Stimulated activated CD8-positive, alpha-beta memory T cell treated with anti-CD3 and anti-CD28 coated beads, Interleukin-4, amount 100 ng/mL, for 24 hours (primary cell): ENCODE measurements at places on chromosomes 11 and 22.

DNA sequence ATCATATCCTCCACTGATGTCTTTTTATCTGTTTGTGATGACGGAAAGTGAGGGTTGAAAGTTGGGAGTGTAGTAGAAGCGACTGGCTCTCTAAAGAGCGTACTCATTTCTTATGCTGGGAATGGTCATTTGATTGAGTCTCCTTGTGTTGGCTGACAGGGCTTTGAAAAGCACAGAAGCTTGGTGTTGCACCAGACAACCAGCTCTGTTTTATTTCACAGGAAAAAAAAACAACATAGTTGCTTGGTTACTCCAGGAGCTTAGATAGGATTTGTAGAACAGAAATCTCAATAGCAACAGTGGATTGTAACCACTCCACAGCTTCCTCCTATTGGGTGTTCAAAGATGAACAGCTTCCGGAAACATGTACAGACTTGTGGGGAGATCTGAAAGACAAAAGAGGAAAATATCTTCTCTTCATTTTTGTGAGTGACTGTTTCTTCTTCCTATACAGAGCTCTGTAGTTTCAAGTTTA is 2.7 kb downstream of the RBM14 start:
- no peak for DNase-seq

- no peak for DNase-seq
These were observed 371.6 kb downstream of the CADM1 start for GRCh38 chr11:115132436-115133228.

DNA sequence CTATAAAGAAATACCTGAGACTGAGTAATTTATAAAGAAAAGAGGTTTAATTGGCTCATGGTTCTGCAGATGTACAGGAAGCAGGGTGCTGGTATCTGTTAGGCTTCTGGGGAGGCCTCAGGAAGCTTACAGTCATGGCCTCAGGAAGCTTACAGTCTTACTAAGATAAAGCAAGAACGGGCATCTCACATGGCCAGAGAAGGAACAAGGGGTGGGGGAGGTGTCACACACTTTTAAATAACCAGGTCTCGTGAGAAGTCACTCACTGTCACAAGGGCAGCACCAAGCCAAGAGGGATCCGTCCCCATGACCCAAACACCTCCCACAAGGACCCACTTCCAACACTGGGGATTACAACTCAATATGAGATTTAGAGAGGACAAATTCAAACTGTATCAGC is 192.8 kb upstream of the B3GAT1 start:
- DNase-seq: no peak

DNA sequence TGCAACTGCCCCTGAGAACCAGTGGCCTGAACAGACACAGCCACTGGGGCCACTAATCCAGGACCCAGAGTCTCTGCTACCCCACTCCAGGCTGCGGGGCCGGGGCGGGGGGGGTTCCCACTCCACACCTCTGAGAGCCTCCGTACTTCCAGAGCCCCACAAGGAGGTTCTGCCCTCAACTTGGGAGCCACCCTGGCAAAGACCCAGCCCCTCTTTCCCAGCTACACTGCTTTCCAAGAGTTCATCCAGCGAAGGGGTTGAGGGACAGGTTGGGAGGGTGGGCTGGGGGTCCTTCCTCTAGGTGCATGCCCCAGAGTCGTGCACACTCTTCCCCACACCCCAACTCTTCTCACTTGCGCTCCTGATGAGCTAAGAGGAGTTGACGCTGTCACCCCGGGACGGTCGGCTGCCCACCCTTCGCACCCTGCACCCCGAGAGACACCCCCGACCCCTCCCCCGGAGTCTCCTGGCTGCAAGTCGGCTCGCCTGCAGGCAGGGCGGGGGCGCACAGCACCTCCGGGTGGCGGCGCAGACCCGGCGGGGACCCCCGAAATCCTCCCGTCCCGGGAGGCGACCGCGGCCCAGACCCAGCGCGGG is 531 bp downstream of the RAB3IL1 start:
- DNase-seq: no peak

GRCh38 chr11:124176925-124177715 is 6.0 kb upstream of the OR10D3 start:
- no peak for DNase-seq

GRCh38 chr11:46036969-46037368 is 84.3 kb downstream of the PHF21A start:
- no peak for DNase-seq

GRCh38 chr11:100799445-100799844 is 112.4 kb downstream of the ARHGAP42 start:
- DNase-seq: no peak

DNA sequence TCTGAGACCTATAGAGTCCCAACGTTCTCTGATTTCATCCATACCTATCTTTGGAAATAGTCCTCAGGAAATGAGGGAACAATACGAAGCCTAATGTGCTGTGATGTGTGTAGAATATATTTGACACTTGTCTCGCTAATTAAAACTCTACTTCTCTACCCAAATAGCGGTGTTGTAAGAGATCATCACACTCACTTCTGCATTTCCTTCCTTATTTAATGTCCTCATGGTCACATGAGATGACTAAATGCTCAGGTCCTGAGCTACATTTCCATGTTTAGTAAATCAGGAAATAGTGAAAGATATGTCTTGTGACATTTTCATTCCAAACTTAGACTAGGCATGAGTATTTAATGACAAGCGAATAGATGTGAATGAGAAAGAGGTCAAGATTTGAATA is 112.3 kb downstream of the MAML2 start:
- DNase-seq: no peak

DNA sequence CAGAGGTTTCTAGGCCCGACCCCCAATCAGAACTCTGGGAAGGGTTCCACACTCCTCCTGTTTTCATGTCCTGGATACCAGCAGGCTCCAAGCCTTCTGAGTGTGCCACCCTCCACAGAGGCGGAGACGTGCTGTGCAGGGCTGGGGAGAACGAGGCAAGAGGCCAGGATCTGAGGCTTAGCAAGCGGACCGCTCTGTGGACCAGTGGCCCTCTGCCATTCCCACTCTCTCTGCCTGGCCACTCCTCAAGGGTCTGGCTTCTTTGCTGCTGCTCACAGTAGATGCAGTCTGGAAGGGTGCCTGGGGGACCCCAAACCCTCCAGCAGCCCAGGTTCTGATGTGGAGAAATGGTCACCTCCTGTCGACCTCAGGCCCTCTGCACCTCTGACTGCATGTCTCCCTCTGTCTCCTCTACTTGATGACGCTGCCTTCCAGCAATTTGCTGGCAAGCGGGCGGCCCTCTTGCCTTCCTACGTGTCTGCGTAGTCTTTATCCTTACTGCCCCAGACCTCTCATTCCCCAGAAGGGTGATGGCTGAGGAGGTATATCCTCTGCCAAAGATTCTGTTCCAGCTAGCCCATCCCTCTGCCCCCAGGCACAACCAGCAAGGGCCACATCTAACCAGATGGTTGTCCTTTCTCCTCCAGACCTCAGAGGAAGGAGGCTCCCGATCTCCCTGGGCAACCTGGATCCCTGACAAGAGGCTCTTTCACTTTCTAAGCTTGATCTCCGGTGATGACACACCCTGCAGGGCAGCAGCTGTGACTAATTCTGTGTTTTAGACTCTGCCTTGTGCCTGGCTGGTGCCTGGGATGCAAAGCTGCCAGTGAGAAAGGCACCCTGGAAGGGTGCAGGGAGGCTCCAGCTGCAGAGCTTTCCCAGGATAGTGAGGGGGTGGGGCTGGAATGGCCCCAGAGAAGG is 87.3 kb downstream of the NAT10 start:
- DNase-seq: no peak

- DNase-seq: peak; percentile 28
These were observed 30.5 kb upstream of the FNBP4 start for GRCh38 chr11:47797633-47798032.

- no peak for DNase-seq
These were observed 1321.7 kb downstream of the TBC1D22A start for GRCh38 chr22:48084041-48084728.

- DNase-seq: no peak
These were observed 21.5 kb upstream of the MSANTD4 start for GRCh38 chr11:106043540-106043939.

DNA sequence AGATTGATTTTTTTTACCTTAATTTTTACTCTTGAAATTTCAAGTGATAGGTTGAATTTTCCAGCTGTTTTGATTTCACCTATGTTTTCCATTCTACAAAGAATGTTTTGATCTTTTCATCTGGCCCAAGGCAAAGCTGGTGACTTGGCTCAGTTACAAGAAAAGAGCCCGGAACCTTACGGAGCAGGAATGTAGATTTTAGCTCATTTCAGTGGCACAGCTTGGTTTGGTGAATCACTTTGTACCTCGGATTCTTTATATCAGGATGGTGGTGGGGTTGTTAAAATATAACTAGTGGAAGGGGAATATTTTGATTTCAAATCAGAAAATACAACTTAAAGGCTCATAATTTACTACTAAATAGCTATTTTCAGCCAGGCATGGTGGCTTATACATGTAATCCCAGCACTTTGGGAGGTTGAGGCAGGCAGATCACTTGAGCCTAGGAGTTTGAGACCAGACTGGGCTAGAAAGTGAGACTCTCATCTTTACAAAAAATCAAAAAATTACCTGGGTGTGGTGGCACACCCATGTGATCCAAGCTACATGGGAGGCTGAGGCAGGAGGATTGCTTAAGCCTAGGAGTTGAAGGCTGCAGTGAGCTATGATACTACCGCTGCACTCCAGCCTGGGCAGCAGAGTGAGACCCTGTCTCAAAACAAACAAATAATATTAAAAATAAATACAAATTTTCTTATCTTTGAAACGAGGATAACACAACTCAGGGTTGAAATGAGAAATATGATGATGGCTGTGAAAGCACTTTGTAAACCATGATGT is 9.4 kb upstream of the GRIK4 start:
- no peak for DNase-seq

DNA sequence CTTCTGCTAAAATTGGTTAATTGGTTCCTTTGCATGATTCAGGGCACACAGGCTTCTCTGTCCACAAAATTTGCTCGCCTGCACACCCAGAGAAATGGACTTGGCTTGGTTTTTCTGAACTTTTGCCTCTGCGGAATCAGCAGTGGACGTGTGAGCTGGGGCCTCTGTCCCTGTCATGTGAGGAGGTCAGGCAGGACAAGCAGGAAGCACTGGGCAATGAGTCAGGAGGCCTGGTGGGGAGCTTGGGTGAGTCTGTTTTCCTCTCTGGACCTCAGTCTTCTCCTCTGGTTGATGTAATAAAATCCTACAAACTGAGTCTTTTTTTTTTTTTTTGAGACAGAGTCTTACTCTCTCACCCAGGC is 10.4 kb upstream of the CELSR1 start:
- DNase-seq: no peak

DNA sequence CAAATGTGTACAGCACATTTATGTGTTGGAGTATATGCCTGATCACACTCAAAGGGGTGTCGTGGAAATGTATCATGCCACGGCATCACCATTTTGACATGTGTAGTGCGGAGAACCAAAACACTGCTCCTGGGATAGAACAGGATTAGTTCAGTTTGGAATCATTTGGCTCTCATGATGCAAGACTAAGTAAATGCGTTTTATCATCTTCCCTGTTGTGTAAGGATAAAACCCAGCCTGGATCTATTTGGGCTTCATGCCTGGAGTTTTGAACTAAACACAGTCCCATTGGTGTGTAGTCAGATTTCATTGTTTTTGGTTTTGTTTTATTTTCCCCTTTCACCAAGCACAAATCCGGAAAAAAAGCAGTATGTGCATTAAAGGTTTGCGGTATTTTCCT is 574.3 kb downstream of the NTM start:
- no peak for DNase-seq

- DNase-seq: no peak
These were observed 14.8 kb upstream of the TSPAN18 start for GRCh38 chr11:44711787-44712608.

- no peak for DNase-seq
These were observed 378.8 kb downstream of the DYNC2H1 start for GRCh38 chr11:103488031-103488461.

DNA sequence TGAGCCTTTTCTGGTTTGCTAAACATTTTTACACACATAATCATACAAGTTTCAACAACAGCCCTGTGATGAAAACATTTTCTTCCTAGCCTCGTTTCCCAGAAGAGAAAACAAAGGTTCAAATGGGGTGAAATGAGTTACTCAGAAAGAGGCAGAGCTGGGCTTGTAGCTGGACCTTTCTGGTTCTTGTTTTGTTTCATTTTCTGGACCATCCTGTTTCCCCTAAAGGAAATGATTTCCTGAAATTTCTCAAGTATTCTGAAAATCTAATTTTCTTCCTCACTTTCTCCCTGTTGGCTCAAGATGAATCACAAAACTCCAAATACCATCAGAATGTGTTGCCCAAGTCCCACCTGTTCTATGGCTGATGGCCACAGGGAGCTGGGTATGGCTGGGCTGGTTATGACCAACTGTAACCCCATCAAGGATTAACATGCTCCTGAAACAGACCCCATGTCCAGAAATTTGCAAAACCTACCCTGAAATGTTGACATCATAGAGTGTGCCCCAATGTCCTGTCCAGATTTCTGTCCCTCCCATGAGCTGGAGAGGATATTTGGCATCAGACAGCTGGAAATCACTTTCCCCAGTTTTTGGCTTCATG is 6.7 kb upstream of the APOL4 start:
- no peak for DNase-seq

- DNase-seq: no peak
These were observed 38.2 kb upstream of the YWHAH start for GRCh38 chr22:31906086-31906485.

DNA sequence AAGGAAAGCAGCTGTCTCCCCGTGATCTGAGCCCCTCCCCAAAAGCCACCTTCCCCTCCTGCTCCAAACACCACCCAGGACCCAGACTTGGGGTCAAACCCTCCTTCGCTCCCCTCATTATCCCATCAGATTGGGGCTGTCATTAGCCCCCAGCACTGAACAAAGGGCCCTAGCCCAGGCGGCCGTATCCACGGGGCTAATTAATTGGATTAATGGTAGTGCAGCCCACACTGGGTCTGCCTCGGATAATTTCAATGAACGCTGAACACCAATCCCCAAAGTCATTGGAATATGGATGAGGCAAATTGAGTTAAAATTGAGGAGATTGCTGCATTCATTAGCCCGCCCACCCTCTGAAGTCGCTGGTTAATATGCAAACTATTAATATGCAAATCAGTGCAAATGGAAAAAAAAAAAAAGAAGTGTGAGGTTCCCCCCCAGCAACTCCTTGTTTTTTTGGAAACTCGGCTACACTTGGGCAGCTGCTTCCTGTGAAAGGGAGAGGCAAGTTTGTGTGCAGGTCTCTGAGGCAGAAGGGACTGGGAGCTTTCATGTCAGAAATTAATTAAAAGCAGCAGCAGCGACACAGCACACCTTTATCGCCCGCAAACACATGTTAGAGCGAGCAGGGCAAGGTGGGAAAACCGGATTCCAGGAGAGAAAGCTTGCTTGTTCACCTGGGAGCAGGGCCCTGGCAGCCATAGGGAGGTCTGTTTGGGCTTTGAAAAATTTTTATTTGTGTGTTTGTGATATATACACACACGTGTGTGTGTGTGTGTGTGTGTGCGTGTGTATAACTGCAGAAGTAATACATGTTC is 517.8 kb downstream of the MIAT start:
- no peak for DNase-seq

- no peak for DNase-seq
These were observed 61.4 kb upstream of the CHRM4 start for GRCh38 chr11:46452918-46453517.

GRCh38 chr11:96465512-96465911 is 75.7 kb downstream of the JRKL start:
- no peak for DNase-seq

GRCh38 chr11:109023036-109023435 is 358.2 kb downstream of the DDX10 start:
- DNase-seq: no peak
